Omental fat pad (tissue), 4 donors: ENCODE measurements at places on chromosomes 13 and 19.

- DNase-seq: no peak
These were observed 5.0 kb downstream of the EBI3 start for GRCh38 chr19:4234142-4234861.

DNA sequence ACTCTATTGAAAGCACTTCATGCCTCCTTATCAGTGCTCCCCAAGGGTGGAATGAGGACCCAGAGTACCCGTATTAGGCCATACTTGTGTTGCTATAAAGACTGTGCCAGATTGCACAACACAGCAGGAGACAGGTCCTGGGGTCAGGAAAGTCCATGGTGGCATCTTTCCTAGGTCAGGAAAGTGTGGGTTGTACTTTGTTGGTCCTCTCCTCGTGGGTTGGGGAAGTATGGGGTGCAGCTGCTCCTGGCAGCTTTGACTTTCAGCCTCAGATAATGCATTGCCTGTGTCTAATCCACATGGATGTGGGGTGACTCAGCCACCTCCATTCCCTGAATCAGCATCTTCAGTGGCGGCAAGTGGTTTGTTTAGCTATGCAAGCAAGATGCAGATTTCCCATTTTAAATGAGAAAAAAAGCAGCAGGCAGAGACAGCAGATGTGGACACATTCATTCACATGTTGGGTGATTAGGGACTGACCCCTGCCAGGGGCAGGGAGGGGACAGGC lies 8.4 kb upstream of the CYP2B6 start:
- DNase-seq: no peak

GRCh38 chr13:60282186-60282585 lies 114.8 kb upstream of the TDRD3 start:
- no peak for DNase-seq

- DNase-seq: no peak
These were observed 177.5 kb downstream of the ABCC4 start for GRCh38 chr13:95123726-95124125.

DNA sequence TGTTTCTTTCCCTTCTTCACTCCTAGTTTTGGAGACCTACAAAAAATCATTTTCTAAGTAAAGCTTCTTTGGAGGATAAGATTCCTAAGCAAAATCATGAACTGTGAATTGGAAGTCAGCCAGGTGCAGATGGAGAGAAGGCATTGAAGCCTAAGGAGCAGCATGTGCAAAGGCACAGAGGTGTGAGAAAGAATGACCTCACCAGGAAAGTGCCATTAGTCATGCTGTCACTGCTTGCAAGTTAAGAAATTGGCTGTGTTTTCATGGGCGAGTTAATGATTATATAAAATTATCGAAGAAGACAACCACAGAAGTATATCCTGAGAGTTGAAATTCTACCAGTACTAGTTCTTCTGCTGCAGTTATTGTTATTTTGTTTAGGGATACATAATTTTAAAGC lies 80.3 kb upstream of the KLHL1 start:
- no peak for DNase-seq

- no peak for DNase-seq
These were observed 1.5 kb upstream of the MYADM start for GRCh38 chr19:53865918-53866864.

GRCh38 chr19:41883463-41883820 lies 458 bp downstream of the ARHGEF1 start:
- no peak for DNase-seq

- DNase-seq: no peak
These were observed 3.5 kb upstream of the SLC1A5 start for GRCh38 chr19:46791944-46792343.

GRCh38 chr13:85564598-85564997 lies 234.6 kb downstream of the SLITRK6 start:
- no peak for DNase-seq

DNA sequence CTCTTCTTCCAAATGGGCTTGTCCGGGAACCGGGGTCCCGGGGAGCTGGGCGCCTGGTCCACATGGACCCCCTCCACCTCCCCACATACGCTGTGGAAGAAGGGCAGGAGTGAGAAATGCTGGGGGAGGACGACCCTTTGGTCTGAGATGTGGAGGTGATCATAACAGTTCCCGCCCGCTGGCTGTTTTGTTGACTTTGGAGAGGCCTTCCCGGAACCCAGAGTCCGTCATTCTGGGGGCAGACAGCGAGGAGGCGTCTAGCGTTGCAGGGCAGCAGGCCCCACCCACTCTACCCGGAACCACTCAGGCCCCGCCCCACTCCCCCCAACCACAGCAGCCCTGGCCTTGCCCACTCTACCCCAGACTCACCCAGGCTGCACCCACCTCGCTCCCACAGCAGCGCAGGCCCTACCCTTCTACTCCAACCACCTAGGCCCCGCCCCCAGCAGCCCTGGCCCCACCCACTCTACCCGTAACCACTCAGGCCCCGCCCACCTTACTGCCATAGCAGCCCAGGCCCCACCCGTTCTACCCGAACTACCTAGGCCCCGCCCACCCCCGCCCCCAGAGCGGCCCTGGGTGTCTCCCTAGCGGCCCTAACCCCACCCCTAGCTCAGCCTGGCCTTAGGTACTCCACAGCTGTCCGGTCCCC lies 7.1 kb downstream of the GPR108 start:
- peak; percentile 96 for DNase-seq

DNA sequence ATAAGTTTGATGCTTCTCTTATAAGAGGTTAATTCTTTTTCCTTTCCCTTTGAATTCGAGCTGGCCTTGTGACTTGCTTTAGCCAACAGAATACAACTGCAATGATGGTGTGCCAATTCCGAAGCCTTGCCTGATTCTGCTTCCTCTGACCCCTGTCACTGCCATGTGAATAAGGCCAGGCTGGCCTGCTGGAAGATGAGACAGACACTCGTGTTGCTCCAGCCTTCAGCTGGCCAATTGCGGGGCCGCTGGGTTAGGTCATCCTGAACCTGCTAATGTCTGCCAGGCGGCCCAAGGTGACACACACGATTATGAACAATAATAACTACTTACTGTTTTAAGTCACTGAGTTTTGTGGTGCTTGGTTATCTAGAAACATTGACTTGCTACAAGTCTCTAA lies 352.0 kb downstream of the MYO16 start:
- no peak for DNase-seq

GRCh38 chr13:25111585-25111956 lies 15.6 kb downstream of the PABPC3 start:
- DNase-seq: no peak

DNA sequence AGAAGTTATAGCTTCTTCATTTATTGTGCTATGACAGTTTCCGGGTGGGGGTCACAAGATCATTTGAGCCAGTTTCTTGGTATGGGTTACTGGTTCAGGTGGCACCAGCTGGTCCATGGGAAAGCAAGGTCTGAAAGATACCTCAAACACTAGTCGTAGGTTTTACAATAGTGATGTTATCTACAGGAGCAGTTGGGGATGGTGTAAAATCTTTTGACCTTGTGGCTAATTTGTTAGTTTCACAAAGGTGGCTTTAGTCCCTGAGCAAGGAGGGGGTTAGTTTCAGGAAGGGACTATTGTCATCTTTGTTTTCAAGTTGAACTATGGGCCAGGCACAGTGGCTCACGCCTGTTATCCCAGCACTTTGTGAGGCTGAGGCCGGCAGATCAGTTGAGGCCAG lies 24.6 kb downstream of the CHST8 start:
- no peak for DNase-seq

DNA sequence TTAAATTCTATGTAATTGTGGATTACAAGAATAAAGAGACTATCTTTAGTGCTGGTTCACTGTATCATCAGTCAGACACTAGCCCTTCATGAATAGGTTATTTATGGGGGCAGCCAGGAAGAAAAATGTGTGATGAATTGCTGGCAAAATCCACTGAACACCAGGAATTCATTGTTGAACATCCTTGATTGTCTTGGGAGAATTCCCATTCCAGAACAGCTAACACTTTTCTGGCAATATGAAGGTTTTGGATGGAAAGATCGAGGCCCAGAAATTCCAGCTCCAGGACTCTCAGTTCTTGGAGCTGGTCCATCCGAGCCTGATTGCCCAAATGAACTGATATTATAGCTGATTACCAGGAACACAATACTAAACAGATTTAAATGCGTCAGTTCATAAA lies 11.5 kb upstream of the SPART start:
- no peak for DNase-seq

DNA sequence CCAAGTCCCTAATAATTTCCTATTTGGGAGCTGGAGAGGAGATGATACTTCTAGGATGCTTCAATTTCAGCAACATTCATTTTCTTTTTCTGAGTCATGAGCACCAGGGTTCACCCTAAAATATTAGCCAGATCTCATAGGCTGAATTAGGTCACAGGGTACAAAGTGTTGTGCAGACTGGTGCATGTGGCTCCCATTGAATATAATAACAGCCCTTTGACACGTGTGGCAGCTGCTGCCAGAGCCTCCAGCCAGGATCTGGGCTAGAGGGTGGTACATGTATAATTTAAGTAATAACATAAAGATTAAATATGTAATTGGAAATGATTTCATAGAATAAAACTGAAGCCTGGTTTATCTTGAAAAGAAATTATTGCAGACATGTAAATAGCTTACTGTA lies 244.9 kb downstream of the ATP8A2 start:
- DNase-seq: no peak

- DNase-seq: no peak
These were observed 192.6 kb downstream of the COL4A1 start for GRCh38 chr13:110114316-110114715.

GRCh38 chr13:46834657-46835056 lies 37.7 kb upstream of the ESD start:
- DNase-seq: no peak

GRCh38 chr19:34171877-34172660 lies at the start of gene LSM14A:
LSM14A (plus strand) TSS chr19:34172504; CDS start chr19:34172643, 139 bp downstream.
- peak; percentile 82 for DNase-seq

- peak; percentile 81 for DNase-seq
These were observed 372 bp upstream of the ZNF699 start for GRCh38 chr19:9309974-9310446.

- DNase-seq: no peak
These were observed 194.1 kb downstream of the TDRD3 start for GRCh38 chr13:60590800-60591747.

DNA sequence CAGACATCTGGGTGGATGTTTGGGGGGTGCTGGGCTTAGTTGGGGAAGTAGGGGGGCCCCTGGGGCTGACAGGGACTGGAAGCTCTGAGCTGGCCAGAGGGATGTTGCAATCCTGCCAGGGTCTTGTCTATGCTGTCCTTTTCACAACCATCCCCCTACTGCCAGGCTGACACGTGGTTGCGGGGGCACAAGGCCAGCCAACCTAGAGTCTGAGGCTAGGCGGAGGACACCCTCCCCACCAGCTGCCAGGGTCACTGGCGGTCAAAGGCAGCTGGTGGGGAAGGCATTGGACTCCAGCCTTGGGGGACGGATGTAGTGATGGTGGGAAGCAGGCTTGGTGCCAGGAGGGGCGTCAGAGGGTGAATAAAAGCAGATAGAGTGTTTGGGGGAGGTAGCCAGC lies 1.6 kb upstream of the APOC1 start:
- no peak for DNase-seq

GRCh38 chr19:51016798-51017683 lies 2.5 kb downstream of the KLK10 start:
- no peak for DNase-seq

- no peak for DNase-seq
These were observed 172.9 kb downstream of the OXGR1 start for GRCh38 chr13:96821381-96821780.

- no peak for DNase-seq
These were observed 1054.4 kb upstream of the SPRY2 start for GRCh38 chr13:81395368-81395767.

DNA sequence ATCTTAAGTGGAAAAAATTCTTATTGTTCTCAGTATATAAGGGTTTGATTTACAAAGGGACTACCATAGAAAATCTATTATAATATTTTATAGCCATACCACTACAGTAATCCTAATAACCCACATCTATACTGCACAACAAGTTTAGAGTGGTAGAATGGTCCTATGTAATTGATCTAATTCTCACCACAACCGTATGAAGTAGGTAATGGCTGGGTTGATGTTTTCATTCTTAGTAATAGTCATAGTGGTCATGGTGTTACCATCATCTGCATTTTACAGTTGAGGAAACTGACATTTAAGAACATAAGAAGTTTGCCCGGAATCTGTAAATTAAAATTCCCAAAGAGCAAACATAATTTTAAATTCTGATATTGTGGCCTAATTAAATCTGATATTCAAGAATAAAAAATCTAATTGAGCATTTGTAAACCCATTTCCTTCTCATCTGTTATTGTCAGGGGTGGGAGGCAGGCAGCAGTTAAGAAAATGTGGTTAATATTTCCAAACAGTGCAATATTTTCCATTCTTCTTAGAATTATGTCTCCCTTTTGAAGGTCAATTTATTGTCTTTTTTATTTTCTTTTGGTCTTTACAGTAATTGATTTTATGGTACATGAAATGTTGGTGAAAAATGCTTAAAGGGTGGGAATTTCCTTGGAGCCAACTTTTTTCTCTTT lies 65.6 kb downstream of the DHRS12 start:
- no peak for DNase-seq

GRCh38 chr13:41407380-41407779 lies 50.0 kb upstream of the RGCC start:
- DNase-seq: no peak

- DNase-seq: no peak
These were observed 10.0 kb downstream of the DPF1 start for GRCh38 chr19:38213911-38214625.

- DNase-seq: no peak
These were observed 213.1 kb downstream of the DCLK1 start for GRCh38 chr13:35917942-35918645.

DNA sequence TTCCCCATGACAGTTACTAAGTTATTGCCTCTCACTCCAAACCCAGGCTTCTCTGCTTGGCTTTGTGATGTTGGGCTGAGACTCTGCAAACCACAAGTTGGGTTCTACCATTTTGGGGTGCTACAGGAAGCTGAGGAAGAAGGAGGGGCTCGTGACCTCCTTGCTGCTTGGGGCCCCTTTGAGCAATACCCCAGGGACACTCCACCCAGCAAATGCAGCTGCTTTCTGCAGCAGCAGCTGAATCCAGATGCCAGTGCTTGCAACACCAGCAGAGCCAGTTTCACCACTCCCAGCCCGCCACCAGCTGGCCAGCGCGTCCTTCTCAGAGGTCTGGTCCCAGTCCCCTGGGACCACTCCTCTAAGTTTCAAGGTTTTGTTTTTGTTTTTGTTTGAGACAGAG lies 22.0 kb upstream of the UBAC2 start:
- no peak for DNase-seq

DNA sequence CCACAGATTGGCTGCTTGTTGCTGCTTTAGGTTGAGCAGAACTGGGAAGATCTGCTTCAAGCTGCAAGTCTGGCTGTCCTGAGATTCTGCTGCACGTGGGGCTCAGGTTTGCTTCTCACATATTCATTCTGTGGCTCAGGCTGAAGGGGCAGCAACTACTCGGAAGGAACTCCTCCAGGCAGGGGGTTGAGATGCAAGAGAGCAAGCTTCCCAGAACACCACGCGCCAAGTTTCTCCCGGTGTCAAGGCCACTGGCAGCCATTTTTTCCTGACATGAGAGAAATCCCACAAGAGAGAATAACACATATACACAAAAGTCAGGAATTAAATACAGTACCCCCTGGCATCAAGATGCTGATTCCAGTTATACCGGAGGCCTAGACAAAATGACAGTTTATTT lies 887.6 kb upstream of the SLC10A2 start:
- no peak for DNase-seq
